Stimulated activated memory B cell treated with anti-CD40 and anti-IgM and Interleukin-4, amounts not matched to agents 10 μg/mL and 1 μg/mL and 100 μg/mL, for 72 hours (primary cell): ENCODE measurements at places on chromosomes 7 and 10.
A peak's percentile ranks its signal among the peaks of the same experiment; 100 is the strongest.

DNA sequence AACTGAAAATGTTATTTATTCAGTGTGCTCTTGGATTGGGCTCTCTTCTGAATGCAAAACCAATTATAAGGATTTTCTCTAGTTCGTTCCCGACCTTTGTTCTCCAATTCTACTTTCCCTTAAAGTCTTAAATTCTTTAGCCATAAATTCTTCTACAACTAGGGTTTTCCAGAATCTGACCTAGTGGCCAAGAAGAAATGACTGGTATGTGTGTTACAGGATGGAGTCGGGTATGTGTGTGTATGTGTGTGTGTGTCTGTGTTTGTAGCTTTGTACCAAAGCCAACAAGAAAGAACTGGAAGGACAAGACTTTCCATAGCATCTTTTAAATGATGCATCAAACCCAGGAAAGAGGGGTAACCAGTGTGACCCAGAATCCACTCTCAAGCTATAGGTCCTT, 25.8 kb upstream of the LEP start:
- ATAC-seq: no peak

DNA sequence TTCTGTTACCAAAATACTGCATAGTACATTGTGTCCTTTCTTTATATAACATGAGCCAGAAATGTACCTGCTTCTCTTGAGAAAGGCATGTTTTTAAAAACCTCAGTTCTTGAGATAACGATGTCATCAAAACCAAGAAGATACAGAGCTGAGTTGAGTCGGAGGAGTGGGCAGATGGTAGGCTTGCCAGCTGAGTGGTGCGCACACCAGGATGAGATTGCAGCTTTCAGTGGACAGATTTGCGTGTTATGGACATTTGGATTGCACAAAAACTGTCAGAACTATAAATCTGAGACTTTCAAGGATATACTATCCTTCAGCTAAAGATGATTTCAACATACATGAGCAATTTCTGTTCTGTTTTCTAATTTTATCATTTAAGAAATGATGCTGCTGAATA, 25.0 kb downstream of the PRKAR2B start:
- ATAC-seq: no peak

- ATAC-seq: peak; percentile 21
Observed at GRCh38 chr7:29883462-29884398, 77.4 kb downstream of the WIPF3 start.

DNA sequence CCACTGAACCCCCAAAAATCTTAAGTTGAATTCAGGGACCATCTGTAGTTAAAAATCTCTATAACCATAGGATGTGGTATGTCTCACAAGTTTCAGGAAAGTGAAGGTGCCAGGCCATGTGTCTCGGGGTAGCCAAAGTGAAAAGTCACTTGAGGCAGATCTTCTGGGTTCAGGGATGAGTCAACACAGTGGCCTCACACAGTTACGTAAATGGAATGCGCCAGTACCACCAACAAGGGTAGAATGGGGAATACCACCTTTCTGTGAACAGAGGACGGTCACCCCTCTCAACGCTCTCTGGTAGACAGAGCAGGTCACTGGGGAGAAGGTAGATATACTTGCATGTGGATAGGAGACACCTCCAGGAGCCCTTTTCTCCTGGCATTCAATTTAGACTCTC, 71.4 kb downstream of the ELMO1 start:
- no peak for ATAC-seq

DNA sequence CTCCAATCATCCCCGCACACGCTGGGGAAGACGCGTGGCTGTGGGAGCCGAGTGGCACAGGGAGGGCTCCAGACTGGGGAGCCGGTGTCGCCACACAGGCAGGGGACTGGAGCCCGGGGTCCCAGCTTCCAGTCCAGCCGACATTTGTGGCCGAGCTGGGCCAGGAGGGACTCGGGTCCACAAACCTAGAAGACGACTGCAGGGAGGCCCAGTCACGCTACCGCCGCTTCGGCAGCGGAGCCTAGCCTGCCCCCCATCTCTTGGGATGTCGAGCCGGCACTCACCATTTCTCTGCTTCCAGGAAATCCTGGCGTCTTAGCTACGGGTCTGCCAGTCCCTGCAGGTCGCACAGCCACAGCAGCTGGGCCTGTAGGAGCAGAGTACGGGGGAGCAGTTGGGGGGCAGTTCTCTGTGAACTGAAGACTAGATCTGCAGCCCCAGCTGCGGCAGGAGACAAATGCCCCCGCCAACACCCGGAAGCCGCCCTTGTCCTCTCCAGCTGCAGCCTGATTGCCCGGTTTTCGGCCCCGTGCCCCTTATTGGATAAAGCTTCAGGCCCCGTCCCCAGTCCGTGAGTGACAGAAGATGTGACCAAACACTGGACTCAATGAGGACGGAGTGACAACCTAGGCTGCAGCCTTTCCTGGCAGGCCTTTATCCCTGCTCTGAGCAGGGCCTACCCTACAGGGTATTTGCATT, 270.7 kb downstream of the ZNF33B start:
- peak; percentile 74 for ATAC-seq

- ATAC-seq: no peak
Observed at GRCh38 chr10:132946-133898, 2.0 kb upstream of the ZMYND11 start.

- ATAC-seq: peak; percentile 71
Observed at GRCh38 chr10:62384057-62384446, 9.9 kb downstream of the ZNF365 start.

DNA sequence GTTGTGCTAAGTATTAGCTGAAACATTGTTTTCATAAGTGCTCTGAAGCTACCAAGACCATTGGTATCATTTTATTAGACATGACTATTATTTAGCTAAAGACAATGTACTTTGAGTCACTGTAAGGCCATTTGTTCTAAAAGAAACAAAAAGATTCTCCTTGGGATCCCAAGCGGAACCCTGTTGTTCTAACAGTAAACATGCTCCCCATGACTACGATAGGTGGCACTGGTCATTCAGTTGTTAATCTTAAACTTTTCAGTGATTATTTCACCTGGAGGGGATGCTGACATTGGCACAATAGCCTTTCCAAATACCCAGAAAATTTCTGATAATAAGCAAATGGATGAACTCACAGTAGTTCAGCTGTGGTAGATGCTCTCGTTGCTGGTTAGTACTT, 715.0 kb downstream of the AUTS2 start:
- no peak for ATAC-seq

GRCh38 chr7:158270106-158270775, 317.4 kb downstream of the PTPRN2 start:
- ATAC-seq: peak; percentile 16

GRCh38 chr10:46787321-46787615, 124.0 kb upstream of the PTPN20 start:
- ATAC-seq: peak; percentile 82

DNA sequence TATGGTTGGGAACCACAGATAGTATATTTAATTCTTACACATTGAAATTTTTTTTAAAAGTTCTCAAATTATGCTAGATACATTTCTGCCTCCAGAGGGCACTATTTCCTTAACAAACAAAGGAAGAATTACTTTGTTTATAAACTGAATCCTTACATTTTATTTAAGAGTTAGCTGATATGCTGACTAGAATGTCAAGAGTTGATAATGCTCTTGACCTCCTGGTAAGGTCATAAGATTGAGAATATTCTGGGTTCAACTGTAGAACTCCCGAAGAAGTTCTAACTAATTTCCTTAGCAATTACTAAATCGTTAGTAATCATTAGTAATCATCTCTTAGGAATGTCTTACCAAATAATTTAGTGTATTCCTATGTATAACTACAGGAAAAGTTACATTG, 95.3 kb upstream of the CYP26C1 start:
- ATAC-seq: no peak

- ATAC-seq: no peak
Observed at GRCh38 chr7:66250711-66251110, 45.6 kb downstream of the TPST1 start.

GRCh38 chr10:1398626-1399410, 338.5 kb downstream of the ADARB2 start:
- no peak for ATAC-seq

GRCh38 chr7:1818575-1819258, 148.6 kb downstream of the ELFN1 start:
- ATAC-seq: no peak

GRCh38 chr7:55152516-55152915, 133.7 kb downstream of the EGFR start:
- no peak for ATAC-seq

DNA sequence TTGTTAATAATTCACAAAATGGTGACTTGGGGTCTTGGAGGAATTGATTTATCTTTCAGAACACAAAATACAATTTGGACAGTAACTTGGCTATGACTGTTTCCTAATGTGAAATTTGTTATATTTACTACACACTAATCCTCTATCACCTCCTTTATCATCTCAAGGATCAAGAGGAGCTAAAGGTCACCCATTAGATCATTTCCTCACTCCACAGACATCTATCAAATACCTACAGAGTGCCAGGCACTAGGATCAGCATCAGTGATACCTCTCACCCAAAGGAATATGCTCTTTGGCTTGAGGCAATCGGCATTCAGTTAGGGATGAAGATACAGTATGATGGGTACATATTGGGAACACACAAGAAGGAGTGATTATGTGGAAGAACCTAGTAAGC, 132.1 kb downstream of the INHBA start:
- ATAC-seq: no peak

DNA sequence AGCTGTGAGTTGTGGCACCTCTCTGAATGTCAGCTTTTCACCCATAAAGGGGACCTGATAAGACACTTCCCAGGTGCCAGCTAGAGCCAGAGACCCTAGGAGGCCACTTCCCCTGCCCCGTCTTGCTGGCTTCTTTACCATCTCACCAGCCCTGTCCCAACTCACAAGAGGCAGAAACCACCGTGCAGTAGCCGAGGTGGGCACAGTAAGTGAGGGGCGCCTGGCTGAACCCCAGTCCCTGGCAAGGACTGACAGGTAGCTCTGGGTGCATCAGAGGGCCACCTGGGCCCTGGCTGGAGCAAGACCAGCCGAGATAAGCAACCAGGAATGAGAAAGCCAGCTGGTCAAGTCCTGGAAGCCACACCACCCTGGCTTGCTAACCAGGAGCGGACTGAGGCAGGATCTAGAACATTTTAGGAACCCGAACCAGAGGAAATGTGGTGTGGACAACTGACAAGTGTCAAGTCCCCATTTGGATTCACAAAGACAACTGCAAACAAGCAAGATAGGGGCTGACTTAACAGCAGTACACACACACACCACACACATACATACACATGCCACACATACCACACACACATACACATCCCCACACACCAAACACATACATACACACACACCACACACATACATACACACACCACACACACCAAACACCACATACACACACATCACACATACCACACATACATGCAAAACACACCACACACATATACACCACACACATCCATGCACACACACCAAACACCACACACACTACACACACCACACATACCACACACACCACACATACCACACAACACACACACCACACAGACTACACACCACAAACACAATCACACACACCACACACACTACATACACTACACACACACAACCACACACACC, 20.8 kb downstream of the OGDHL start:
- ATAC-seq: no peak

GRCh38 chr7:31133497-31133896, 81.4 kb downstream of the ADCYAP1R1 start:
- no peak for ATAC-seq

GRCh38 chr7:155316427-155317113, 18.9 kb downstream of the INSIG1 start:
- ATAC-seq: peak; percentile 73

- no peak for ATAC-seq
Observed at GRCh38 chr10:71471957-71472365, 75.2 kb downstream of the CDH23 start.

- no peak for ATAC-seq
Observed at GRCh38 chr7:69670701-69671100, 72.4 kb downstream of the AUTS2 start.

GRCh38 chr10:2414562-2414961, 652.8 kb upstream of the PFKP start:
- ATAC-seq: no peak

GRCh38 chr7:155813125-155813524, 862 bp upstream of the SHH start:
- no peak for ATAC-seq

- ATAC-seq: peak; percentile 44
Observed at GRCh38 chr7:27095050-27095896, 527 bp downstream of the HOXA1 start.

GRCh38 chr10:98144985-98145384, 10.5 kb downstream of the R3HCC1L start:
- no peak for ATAC-seq

- ATAC-seq: peak; percentile 31
Observed at GRCh38 chr10:17643339-17643754, 604 bp upstream of the STAM start.

GRCh38 chr7:47095946-47096345, 486.0 kb downstream of the TNS3 start:
- ATAC-seq: no peak

GRCh38 chr7:74092964-74093471, 9.4 kb downstream of the LIMK1 start:
- peak; percentile 84 for ATAC-seq

DNA sequence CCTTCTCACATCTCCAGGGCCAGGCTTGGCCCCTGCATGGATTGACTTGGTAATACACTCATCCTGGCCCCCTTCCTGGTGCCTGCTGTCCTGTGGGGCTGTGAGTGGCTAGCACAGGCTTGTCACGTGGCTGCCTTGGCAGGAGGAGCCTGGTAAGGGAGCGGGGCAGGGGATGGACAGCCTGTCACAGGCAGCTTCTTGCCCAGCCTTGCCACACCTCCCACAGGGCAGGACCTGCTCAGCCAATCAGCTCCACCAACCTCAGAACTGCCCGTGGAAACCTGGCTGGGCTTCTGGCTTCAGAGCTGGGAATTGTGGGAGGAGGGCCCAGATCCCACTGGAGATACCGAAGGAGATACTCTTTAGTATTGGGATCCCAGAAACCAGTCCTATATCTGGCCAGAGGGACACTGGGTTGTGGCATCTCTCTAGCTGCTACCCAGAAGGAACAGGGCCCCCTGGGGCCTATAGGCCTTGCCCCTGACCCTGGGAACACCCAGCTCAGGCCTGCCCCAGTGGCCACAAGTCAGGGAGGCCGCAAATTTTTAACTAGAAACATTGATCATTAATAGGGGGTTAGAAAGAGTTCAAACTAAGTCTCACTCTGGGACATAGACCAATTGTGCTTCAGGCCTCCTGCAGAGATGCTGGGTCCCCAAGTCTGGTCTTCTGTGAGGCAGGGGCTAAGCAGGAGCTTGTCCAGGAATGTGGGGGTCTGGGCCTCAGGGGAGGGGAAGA, at the start of gene HOGA1:
Gene HOGA1, plus strand, starts transcription at position 330 of the 738 bp plus-strand sequence. Its CDS starts 315 bp downstream, at position 645.
- ATAC-seq: no peak

- ATAC-seq: no peak
Observed at GRCh38 chr7:78924581-78924980, 528.9 kb downstream of the MAGI2 start.

DNA sequence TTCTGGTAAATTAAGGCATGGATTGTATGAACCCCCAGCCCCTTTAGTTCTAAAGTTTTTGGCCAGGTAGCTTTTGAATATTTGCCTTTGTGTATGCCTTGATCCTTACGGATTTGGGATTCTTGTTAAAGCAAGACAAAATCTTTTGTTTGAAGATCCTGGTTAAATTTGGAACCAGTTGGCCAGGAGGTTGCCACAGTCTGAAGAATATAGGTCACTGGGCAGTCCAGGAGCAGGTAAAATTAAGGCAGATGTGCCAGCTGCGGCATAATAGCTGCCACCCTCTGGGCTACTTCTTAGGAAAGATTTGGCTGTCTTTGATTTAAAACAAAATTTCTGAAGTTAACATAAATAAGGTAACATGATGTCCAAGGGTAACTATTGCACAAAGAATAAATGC, 192.3 kb downstream of the SUGCT start:
- no peak for ATAC-seq

- ATAC-seq: no peak
Observed at GRCh38 chr10:132626019-132626760, 88.6 kb downstream of the INPP5A start.
